ENCODE measurements at places on chromosomes 4 and X.

- no peak for DNase-seq
Observed at GRCh38 chr4:174739576-174739975, 89.5 kb downstream of the GLRA3 start.

DNA sequence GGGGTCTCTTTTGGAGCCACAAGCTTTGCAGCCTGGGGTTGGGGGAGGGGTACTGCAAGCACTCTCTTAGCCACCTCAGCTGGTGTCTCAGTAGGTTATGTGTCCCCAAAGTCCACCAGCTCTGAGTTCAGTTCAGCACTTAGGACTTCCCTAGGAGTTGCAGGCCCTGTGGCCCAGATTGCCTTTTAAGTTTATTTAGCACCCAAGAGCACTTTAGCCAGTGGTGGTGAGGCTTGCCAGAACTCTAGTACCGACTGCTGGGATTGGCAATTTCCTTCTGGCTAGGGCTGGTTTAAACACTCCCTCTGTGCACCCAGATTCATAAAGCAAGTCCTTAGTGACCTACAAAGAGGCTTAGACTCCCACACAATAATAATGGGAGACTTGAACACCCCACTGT lies 489.9 kb upstream of the RPS6KA3 start:
- no peak for DNase-seq

DNA sequence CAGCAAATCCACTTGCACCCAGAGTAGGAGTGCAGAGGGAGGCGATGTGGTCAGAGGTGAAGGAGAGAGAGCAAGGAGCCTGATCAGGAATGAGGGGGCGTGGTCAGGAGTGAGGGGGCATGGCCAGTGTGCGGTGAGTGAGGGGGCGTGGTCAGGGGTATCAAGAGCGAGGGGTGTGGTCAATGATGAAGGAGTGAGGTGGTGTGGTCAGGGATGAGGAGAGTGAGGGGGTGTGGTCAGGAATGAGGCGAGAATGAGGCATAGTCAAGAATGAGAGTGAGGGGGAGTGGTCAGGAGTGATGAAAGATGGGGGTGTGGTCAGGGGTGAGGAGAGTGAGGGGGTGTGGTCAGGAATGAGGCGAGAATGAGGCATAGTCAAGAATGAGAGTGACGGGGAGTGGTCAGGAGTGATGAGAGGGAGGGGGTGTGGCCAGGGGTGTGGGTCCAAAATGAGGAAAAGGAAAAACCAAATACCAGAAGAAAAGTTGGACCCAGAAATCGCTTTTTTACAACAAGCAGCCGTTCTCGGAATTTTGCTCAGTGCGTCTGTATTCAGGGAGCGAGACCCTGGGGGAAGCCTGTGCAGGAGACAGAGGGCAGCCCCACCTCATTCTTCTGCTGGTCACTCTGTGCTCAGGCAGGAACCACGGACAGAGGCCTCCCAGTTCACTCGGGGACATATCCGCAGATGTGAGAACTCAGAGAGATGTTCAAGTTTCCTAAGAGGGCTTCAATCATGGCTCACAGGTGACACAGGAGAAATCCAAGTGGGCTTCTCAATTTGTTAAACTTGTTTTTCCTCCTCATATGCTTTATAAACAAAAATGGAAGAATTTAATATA lies 47.5 kb downstream of the MAGEA1 start:
- DNase-seq = peak; percentile 7

GRCh38 chr4:7815562-7815961 lies 124.1 kb downstream of the AFAP1 start:
- DNase-seq = no peak

GRCh38 chrX:3232262-3232923 lies 114.1 kb downstream of the MXRA5 start:
- no peak for DNase-seq

GRCh38 chr4:163611182-163611581 lies 116.7 kb downstream of the TMA16 start:
- no peak for DNase-seq

GRCh38 chrX:18424482-18425198 lies 768 bp upstream of the CDKL5 start:
- DNase-seq = no peak

- DNase-seq = no peak
Observed at GRCh38 chr4:148530114-148530513, 87.9 kb upstream of the NR3C2 start.

DNA sequence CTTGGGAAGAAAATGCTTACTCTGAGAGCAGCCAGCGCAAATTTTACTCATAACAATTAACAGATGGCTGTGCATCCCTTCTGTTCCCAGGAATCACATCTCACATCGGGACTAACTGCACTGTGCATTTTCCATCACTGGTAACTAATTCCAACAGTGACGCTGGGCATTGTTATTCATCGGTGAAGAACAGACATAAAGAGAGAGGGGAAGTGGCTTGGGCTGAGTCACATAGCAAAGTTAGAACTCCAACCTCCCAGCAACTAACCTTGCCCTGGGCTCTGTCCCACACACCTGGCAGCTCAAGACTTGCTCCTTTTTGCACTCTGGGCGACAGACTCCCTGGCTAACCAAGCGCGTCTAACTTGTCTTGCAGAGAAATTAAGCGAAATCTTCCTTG lies 6.4 kb upstream of the LONRF3 start:
- no peak for DNase-seq

DNA sequence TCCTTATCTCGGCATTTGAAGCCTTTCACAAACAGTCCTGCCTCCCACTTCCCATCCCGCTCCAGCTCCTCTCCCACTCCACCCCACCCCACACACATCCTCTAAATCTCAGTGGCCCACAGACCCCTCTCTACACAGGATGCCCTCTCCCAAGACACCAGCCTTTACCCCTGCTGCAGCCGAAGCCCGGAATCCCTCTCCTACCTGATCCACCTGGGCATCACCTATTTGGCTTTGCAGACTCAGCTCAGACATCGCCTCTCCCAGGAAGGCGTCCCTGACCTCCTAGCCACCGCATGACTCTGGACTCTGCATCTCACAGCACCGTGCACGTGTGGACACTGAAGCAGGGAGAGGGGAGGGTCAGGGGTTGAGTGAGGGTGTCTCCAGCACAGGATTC lies 11.5 kb downstream of the PPP2R2C start:
- no peak for DNase-seq
